ENCODE measurements at places on chromosomes 6 and 20.
A peak's percentile ranks its signal among the peaks of the same experiment; 100 is the strongest.

DNA sequence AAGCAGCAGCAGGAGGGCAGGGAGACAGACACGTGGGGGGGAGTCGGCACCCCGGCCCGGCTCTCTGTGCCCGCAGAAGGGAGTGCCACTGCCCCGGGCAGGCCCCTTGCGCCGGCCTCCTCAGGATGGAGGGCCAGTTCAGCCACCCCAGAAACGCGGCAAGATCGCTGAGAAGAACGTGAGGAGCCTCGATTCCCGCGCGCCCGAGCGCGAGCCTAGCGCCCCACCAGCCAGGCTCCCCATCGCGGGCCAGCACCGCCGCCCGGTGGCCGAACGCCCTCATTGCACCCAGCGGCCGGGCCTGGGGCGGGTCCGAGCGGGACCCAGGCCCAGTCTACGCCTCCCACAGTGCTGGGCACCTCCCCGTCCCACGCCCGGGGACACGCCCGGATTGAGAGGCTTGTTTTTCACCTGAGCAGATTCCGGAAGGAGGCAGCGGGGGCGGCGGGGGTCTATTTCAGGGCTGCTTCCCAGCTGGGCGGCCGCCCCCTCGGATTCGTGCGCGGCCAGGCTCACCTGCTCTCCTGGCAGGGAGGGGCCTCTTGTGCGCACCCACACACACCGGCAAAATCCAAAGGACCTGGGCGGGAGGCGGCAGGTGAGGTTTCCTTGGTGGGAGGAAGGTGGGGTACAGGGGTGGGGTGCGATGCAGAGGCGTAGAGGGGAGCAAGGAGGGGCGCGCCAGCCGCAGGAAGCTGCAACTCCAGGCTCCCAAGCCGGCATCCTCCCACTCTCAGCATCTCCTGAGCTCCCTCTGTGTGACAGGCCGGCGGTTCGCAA, 9.0 kb upstream of the GRM4 start:
- peak; percentile 35 for DNase-seq

GRCh38 chr20:34070859-34071258, 41.2 kb downstream of the EIF2S2 start:
- no peak for DNase-seq

DNA sequence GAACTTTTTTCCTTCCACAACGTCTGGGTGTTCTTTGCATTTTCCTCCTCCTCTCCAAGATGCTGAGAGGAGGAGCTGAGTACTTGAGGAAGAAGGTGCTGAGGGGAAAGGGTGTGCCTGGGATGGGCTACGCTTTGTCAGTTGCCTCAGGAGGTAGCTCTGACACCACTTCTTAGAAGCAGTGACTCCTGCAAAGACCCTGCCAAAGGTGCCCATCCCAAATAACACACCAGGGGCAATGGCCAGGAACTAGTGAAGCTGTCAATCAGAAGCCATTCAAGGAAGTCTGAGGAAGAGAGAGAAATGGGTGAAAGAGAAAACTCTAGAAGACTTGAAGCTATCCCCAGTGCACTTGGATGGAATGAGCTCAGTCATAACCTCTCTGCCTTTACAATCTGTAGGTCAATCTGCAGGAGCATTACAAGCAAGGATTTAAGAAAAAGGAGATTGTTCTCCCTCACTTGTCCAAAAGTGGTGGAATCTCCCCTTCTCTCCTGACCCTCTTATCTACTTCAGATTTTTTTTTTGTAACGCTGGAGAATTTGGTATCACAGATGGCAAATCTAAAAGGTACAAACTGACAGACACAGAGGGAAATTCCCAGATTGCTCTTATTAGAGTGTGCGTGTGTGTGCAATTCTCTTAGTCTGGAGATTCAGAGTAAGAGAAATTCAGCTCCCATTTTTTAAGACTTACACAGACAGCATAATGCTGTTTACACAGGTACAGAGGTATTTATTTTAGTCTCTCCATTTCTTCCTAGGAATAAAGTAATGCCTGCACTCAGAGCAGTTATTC, 242.6 kb downstream of the GMPR start:
- no peak for DNase-seq

DNA sequence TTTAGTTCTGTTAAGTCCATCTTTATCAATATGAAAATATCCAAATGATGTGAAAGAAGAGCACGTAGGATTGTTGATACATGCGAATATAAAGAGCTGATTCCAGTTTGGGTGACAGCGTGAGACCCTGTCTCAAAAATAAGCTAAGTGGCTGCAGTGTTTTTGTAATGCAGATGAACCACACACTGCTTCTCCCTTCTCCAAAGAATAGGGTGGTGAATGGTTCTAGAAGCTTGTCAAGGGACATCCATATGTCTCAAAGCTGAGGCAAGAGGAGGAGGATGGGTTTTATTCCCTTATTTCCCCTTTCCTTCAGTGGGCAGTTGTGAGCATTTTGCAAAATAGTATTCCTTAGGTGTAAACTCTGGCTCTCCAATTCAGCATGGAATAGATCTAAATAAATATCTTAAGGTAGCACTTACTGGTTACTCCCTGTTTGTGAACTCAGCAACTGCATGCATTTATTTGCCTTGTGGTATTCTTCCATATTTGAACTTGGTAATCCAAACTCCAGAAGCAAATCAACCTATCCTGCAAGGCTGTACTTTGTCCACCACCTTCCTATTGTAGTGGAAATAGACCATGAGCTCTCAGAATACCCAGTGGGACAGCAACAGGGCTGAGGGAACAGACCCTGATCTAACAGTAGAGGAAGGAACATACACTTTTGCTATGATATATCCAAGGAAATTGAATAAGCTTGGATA, 38.0 kb downstream of the XRN2 start:
- DNase-seq = no peak

GRCh38 chr6:148677594-148678476, 69.0 kb upstream of the UST start:
- no peak for DNase-seq

- no peak for DNase-seq
Measured at GRCh38 chr20:13147071-13147963, 73.8 kb upstream of the ISM1 start.

DNA sequence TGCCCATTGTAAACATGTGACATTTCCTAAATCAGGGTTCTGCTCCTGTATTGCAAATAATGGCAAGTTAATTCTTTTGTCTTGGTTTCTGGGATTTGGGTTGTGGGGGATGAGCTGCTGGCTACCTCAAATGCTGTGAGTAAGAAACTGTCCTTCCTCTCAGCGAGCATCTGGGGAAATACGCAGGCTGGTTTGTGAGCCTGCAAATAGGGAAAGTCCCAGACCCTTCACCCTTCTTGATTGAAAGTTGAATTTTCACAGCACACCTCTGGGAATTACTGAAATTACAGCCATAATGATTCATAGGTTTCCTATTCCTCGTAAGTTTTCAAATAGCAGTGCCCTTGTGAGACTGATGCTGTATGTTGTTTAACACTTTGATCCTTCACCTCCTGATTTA, 138.1 kb downstream of the TBXT start:
- DNase-seq = no peak
